CD4-positive, alpha-beta T cell treated with Interleukin-17A for 4 hours (primary cell): ENCODE measurements at places on chromosomes 3 and 15.
A peak's percentile ranks its signal among the peaks of the same experiment; 100 is the strongest.

- DNase-seq = no peak
Measured at GRCh38 chr15:55507567-55507966, 467 bp downstream of the DNAAF4 start.

GRCh38 chr15:23647421-23648370 lies at the start of gene MAGEL2:
Gene MAGEL2, minus strand, starts transcription at chr15:23647867. Its CDS starts 125 bp downstream, at chr15:23647742.
- DNase-seq = no peak

DNA sequence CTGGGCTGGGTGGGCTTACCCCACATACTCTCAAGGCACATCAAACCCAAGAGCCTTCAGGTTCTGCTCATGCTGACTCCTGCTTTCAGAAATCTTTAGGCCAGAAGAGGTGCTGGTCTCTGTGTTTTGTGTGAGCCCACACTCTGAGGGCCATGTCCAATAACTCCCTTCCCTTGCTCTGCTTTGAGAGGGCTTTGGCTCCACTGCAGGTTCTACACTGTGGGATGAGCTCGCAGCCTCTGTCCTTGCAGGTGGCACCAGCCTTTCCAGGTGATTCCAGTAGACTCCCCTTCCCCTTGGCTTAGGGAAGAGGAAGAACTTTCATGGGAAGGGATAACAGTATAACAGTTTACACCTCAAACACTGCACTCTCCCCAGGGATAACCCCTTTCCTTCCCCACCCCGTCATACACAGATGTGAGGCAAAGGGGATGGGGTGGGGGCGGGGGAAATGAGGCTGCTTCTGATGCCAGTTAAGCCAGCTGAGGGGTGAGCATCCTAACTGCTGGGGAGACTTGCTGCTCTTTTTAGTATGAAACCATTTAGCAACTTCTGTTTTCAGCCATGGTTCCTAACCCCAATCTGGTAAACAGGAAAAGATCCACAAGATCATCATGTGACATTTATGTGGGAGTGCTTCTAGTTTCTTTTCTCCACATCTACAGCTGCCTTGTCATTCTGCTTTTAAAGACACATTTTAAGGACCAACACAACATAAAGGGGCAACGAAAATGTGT lies 262.4 kb downstream of the SLC9A9 start:
- no peak for DNase-seq

DNA sequence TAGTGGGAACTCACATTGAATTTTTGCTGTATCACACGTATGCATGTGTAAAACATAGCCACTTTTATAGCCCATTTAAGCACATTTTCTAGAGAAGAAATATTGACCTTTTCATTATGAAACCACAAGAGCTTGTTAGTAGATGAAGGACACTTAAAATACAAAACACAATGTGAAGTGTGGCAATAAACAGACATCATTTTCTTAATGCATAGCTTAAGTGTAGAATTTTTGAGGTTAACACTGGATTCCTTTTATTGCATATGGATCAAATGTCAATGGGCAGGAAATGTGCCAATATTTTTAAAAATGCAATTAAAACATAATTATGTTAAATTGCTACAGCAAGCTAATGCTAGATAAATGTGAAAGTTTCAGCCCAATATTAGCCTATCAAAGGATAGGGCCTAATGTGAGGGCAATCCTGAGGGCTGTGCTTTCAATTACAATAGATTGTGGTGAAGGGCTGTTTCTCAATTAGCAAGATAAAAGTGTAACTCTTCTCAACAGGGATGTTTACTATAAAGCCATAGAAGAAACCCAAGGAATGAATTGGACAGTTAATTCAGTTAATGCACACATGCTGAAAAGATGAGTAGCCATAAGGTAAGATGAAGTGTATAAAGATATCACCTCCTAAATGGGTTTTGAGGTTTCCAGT lies 489.0 kb upstream of the CDIN1 start:
- no peak for DNase-seq

DNA sequence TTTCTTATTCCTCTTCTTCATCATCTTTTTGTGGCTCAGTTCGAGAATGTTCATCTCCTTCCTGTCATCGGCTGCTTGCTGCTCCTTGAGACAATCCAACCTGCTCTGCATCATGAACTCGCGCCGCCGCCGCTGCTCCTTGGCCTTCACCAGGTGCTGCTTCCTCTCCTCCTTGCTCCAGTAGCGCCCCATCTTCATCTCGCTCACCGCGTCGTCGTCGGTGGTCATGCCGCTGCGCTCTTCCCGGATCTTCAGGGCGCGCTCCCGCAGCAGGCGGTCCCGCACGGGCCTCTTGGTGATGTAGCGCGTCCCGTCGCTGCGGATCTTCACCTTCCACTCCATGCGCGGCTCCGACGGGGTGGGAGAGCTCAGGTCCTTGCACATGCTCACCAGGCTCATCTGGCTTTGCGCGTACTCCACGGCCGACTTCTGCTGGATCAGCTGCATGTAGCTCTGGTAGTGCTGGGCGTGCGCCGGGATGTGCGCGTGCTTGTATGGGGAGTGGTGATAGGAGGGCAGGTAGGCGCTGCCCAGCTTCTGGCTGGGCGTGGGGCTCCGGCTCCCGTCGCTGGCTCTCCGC lies 241.2 kb downstream of the PDZRN3 start:
- no peak for DNase-seq

DNA sequence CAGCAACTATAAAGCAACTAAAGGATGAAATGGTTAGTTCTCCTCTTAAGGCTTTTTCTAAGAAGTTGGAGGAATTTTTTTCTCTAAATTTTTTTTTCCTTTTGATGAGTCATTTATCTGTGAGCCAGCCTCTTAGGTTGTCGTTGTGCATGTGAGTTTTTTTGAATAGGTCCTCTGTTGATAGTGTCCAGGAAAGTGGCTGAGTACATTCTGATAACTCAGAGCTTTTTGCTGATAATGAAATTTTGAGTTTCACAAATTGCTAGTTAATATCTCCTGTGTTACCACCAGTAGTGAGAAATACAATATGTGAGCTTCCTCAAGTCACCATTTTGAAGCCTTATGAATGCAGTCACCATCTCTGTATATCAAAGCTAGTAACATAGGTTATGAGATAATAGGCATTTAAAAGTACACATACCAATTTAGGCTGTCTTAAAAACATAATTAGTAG lies 7.1 kb upstream of the LXN start:
- DNase-seq = no peak

DNA sequence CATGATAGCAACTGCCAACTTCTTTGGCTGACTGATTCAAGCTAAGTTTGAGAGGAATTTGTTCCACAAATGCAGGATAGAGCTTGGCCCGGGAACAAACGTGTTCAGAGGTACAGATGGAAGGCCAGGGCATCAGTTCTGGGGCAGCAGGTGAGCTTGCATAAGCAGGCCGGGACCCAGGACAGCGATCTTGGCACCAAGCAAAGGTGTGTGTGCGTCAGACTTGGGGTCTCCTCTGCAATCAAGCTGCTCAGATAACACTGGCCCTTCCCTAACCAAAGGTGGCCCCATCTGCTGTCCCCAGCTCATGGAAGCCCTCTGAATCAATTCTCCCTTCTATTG lies 155.6 kb downstream of the MEGF11 start:
- no peak for DNase-seq

GRCh38 chr15:48896869-48897814 lies 19.2 kb downstream of the EID1 start:
- DNase-seq = no peak

- DNase-seq = no peak
Measured at GRCh38 chr3:64653101-64653500, 34.7 kb downstream of the ADAMTS9 start.

- peak; percentile 29 for DNase-seq
Measured at GRCh38 chr3:16496408-16497222, 16.9 kb downstream of the RFTN1 start.

DNA sequence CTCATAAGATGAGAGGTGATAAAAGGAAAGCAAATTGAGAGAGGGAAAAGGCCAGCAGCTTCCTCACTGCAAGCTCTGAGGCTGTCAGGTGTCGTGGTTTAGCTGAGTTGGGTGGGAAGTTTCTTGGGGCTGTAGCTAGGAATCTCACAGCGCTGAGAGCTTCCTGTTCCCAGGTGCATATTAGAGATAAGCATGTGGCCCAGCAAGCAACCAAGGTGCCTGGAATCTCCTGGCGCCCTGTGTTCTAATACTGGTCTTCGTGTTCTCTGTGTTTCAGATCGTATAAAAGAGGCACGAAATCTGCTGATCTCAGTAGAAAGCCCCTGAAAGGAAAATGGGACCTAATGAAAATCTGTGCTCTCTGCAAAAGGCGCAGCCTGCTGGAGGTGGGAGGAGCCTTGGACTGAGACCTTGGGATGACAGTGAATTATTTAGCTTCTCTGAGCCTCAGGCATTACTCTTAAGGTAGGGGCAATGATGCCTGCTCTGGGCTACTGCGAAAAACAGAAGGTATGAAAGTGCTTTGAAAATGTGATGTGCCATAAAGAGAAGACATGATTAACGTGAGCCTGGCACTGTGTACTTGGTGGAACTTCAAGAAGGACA lies 499.9 kb downstream of the TBL1XR1 start:
- no peak for DNase-seq

DNA sequence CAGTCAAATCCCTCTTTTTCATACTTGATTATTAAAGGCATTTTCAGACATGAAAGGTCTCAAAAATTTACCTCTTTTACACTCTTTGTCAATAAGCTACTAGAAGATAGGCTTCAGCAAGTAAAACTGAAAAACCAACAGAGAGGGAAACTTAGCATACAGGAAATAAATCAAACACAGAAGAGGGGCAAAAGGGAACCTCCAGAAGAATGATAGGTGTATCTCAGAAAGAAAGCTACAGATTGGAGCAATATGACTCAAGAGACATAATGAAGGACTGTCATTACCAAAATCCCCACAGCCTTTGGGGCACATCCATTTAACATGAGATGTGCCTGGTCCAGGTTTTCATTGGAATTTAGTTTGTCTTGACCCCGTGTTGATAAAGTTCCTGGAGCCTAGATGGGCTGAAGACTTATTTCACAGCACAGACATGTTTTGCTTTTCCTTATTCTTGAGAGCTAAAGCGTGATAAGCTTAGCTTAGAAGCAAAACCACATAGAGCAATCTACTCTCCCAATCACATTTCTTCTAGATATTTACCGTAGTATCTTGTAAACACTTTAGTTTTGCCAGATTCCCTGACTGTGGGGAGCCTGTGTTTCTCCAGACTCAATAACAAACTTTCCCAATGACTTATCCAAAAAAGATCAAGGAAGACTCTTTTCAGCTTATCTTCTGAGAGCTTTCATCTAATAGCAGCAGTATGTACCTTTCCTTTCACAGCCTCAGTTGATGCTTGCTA lies 11.7 kb downstream of the LRRFIP2 start:
- DNase-seq = no peak

GRCh38 chr3:147958754-147959153 lies 549.6 kb downstream of the ZIC1 start:
- no peak for DNase-seq

- DNase-seq = no peak
Measured at GRCh38 chr3:23389686-23390085, 186.6 kb downstream of the UBE2E2 start.

- no peak for DNase-seq
Measured at GRCh38 chr3:154904328-154904727, 175.8 kb upstream of the MME start.

DNA sequence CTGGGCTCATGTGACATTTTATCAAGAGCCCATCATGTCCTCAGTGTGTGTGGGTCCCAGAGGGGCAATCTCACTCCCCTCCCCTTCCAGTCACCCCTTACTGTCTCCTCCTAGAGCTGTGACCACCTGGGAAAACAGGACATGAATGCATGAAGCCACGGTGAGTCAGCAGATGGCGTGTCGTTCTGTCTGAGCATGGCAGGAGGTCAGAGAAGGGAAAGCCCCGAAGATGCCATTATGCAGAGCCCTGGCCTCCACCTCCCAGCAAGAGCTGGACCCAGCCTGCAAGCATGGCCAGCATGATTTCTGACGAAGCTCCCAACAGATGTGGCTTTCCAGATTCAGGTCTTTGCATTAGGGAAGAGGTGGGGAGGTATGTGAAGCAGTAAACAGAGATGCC lies 118.5 kb downstream of the TLE3 start:
- no peak for DNase-seq

GRCh38 chr3:38622336-38622735 lies 27.2 kb downstream of the SCN5A start:
- no peak for DNase-seq

GRCh38 chr3:128081846-128082245 lies 29.6 kb downstream of the SEC61A1 start:
- no peak for DNase-seq

- no peak for DNase-seq
Measured at GRCh38 chr15:66924889-66925288, 140.5 kb upstream of the SMAD3 start.

- no peak for DNase-seq
Measured at GRCh38 chr3:36477655-36478054, 97.4 kb downstream of the STAC start.

DNA sequence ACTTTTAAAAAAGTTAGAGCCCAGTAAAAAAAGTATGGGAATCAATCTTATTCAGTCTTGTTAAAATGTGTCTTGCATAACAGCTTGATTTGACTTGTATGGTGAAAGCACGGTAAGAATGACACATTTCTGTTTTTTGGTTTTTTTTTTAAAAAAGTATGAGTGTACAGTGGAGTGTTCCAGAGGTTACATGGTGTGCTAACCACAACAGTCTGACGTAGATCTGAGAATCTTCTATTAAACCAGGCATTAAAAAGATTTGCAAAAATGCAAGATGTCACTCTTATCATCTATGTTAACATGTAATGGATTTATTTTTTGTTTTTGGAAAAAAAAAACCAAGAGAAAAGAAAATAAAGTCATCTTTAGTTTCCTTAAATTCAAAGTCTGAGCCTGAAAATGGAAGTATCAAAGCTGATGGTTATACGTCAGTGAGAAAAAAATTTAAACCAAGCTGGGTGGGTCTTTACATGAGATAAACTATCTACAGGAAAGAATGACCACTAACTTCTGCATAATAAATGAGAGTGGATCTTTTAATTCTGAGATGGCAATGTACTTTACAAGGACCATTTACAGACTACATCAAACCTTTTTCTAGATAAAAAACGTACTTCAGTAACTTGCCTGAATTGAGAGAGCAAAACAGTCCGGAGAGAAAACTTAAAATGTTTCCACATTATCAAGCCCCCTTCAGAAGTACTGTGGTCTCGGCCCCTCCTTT lies 1.6 kb downstream of the GABPB1 start:
- DNase-seq = peak; percentile 15

DNA sequence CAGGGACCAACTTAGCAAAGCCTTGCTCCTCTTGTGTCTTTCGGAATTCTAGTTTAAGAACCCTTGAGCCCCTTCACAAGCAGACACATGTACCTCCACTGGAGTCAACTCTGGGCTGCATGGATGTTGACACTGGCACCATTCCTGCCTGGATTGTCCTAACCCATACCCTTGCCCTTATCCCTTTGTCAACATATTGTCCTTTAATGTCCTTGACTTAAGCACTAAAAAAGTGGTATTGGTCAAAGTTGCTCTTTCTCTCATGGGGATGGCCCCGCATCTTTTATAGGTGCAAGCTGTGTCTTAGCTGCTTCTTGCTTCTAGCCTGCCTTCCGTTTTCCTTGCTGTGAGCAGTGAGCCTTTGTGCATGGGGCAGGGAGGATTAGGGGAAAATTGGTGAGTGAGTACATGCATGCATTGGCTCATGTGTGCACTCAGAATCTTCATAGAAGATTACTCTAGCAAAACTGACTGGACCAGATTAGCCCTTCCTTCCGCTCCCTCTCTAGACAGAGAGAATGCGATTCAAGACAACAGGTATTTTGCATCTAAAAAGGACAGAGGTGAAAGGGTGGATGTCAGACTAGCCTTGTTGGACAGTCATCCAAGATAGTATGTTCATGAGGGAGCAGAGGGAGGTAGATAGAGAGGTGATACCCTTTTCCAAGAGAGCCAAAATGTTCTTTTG lies 42.4 kb downstream of the TGFBR2 start:
- DNase-seq = no peak
